ENCODE measurements at places on chromosomes 7 and 10. TPM values are rescaled to one million over a fixed set of nuclear protein-coding genes. Genes with fewer than 3 reads are reported as not detected.

DRGX gene
- not detected for total RNA-seq

STEAP4 gene
- total RNA-seq: 4.4 TPM

TDRD1 gene
- 0.06 TPM for total RNA-seq

MRPS33 gene
- 26.4 TPM for total RNA-seq

All from metanephros (tissue), 2 donors.